ENCODE measurements at places on chromosomes 2 and 18. TPM values are rescaled to one million over a fixed set of nuclear protein-coding genes. Genes with fewer than 3 reads are reported as not detected.

GRCh38 chr2:119008108-119008507, 66.1 kb downstream of the MARCO start:
- no peak overlapping the region for H3K27ac ChIP-seq
- H3K4me3 ChIP-seq: no peak overlapping the region
- H3K4me1 ChIP-seq: no peaks in the 10 kb centered on the region
- H3K27me3 ChIP-seq: peaks cover 33% of the 10 kb centered on the region
- H3K36me3 ChIP-seq: no peaks in the 10 kb centered on the region
- DNase-seq: no peak

DNA sequence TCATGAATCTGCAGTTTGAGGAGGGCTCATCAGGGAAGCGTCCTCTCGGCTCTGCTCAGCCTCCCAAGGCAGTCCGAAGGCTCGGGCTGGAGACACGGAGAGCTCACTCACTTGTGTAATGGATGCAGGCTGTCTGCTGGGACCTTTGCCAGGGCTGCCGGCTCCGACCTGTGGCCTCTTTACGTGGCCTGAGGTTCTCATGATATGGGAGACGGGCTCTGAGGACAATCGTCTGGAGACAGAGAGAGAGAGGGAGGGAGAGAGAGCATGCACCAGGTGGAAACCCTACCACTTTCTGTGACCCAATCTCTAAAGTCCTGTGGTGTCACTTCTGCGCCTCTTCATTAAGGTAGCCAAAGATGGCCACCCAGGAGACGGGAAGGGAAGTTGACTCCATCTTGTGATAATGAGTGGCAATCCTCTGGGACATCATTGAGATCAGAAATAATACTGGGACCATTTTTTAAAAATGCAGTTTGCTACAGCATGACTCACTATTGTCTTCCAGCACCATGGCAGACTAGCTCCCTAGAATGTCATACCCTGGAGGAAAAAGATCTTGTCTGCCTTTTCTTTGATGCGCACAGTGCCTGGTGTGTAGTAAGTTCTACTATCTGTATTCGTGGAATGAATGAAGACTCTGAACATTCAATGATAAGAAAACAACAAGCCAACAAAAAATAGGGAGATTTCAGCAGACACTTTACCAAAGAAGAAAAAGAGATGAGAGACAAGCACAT, 60.2 kb downstream of the CD8B2 start:
- no peaks in the 10 kb centered on the region for H3K36me3 ChIP-seq
- H3K27me3 ChIP-seq: no peaks in the 10 kb centered on the region
- H3K4me1 ChIP-seq: peaks cover 7% of the 10 kb centered on the region
- no peak overlapping the region for H3K4me3 ChIP-seq
- no peak overlapping the region for H3K27ac ChIP-seq

DNA sequence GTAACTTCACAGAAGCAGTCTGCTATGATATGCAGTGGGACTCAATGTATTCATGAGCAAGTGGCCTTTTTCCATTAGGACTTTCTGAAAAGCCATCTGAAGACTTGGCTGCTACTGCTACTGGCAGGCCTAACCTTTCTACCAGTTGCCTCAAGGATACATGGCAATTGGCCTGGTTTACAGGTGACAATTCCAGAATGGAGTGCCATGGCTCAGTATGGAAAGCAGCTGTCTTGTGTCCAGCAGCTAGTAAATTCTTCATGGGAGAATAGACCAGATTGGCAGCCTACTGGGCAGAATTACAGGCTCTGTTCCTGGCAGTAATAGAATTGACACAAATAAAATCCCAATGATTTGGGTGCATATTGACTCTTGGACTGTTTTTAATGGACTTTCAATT, 12.6 kb upstream of the TMX3 start:
- no peaks in the 10 kb centered on the region for H3K27me3 ChIP-seq
- H3K27ac ChIP-seq: no peak overlapping the region
- no peaks in the 10 kb centered on the region for H3K36me3 ChIP-seq
- no peak overlapping the region for H3K4me3 ChIP-seq
- H3K4me1 ChIP-seq: no peaks in the 10 kb centered on the region

HAAO gene
- polyA plus RNA-seq: 35.4 TPM

- DNase-seq: no peak
- H3K4me3 ChIP-seq: no peak overlapping the region
- H3K36me3 ChIP-seq: no peaks in the 10 kb centered on the region
- H3K27me3 ChIP-seq: no peaks in the 10 kb centered on the region
Measured at GRCh38 chr2:236793023-236794011, 223.7 kb downstream of the ACKR3 start.

Measured in hepatocyte (in vitro differentiated cells).